ENCODE measurements at places on chromosomes 6 and 20. TPM values are rescaled to one million over a fixed set of nuclear protein-coding genes. Genes with fewer than 3 reads are reported as not detected.

The FAM83B gene
- total RNA-seq: 0.07 TPM

The C20orf204 gene
- 0.37 TPM for total RNA-seq

The LY6G5B gene
- total RNA-seq: 5.0 TPM

The L3MBTL3 gene
- 4.5 TPM for total RNA-seq

The MAS1 gene
- total RNA-seq: not detected

The ANKRD66 gene
- not detected for total RNA-seq

The DHX35 gene
- 9.0 TPM for total RNA-seq

The HRH3 gene
- total RNA-seq: not detected

The DDO gene
- not detected for total RNA-seq
